Glomerular endothelial cell (primary cell): ENCODE measurements at places on chromosomes 4 and X.

DNA sequence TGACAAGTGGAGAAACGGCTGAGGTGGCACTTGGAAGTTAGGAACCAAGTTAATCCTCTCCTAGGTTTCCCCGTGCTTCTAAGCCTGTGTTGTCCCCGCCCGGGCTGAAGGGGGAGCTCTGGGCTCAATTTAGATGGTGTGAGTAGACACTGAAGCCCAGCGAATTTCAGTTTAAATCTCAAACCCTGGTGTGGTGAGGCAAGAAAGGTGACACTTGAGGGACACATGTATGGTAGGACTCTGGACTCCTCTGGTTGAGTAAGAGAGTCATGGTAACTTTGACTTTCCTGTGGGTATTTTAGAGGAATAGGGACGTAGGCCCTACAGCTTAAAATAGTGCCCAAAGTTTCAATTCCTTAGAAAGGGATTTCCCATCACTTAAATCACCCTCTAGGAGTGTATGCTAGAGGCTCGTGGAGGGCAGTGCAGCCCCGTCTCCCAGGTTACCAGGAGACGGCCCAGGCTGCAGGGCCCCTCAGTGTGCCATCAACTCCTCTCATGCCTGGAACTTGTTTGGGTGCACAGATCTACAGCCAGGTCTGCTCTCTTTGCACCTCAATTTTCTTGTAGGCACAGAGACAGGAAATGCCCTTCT, 24.0 kb downstream of the HAND2 start:
- DNase-seq, result no peak

- DNase-seq, result no peak
Measured at GRCh38 chr4:163070023-163070422, 96.7 kb downstream of the NAF1 start.

- no peak for DNase-seq
Measured at GRCh38 chrX:41634284-41634683, 54.5 kb upstream of the GPR34 start.

DNA sequence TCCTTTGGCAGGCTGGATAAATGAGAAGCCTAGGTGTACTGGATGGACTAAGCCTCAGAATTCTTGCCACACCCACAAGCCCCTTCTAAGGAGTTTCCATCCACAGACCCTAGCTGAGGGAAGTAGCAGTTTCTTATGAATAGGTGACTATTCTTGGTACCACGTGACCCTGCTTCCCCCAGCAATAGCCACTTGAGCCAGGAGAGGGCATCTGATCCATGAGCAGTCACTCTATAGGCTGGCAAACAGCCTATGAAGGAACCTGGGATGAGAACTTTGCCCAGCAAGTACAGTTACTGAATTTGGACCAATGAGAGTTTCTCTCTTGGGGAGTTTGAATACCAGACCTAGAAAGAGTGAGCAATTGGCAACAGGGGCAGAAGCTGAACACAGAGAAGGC, 84.0 kb downstream of the RTL9 start:
- no peak for DNase-seq

DNA sequence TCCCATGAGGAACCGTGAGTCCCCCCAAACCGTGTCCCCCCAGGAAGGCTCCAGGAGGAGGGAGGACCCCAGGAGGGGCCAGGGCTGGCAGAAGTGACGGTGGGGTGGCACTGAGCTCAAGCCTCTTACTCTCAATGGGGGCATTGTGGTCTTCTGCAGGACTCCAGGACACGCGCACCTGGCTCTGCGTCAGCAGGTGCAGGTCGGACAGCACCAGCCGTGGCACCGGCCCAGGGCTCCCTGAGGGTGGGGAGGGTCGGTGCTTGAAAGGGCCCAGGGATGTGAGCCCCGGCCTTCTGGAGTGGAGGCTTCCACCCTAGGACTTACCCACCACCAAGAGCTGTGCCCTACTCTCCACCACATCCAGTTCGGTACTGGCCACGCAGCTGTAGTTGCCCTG, 18.3 kb downstream of the L1CAM start:
- DNase-seq, result no peak

DNA sequence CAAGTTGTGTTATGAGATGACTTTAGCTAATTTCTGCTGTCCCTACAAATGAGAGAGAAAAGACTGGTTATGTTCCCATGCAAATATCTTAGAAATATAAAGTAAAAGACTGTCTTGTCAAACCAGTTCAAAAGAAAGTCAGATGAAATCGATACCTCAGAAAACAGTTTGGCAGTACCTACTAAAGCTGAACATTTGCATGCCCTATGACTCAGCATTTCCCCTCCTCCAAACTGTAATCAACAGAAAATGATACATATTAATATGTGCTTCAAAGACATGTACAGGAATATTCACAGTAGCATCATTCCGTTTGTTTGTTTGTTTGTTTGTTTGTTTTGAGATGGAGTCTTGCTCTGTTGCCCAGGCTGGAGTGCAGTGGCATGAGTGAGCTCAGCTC, 90.3 kb downstream of the ARX start:
- no peak for DNase-seq

DNA sequence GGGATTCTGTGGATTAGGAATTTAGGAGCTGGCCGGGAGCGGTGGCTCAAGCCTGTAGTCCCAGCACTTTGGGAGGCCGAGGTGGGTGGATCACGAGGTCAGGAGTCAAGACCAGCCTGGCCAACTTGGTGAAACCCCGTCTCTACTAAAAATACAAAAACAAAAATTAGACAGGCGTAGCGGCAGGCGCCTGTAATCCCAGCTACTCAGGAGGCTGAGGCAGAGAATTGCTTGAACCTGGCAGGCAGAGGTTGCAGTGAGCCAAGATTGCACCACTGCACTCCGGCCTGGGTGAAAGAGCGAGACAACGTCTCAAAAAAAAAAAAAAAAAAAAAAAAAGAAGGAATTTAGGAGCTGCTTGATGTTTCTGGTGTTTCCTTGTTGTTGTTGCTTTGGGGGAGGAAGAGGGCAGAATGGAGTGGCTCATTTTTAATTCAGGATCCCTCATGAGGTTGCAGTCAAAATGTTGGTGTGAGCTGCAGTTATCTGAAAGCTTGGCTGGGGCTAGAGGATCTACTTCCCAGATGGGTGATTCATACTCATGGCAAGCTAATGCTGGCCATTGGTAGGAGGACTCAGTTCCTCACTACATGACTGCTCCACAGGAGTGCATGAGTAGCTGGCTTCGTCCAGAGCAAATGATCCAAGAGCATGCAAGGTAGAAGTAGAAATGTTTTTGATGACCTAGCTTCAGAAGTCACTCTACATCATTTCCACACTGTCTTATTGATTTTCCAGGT, 26.5 kb upstream of the JADE1 start:
- no peak for DNase-seq

GRCh38 chrX:2901367-2902036, 27.6 kb downstream of the ARSD start:
- DNase-seq, result no peak

GRCh38 chr4:113996599-113997177, 17.2 kb upstream of the ARSJ start:
- DNase-seq, result no peak

GRCh38 chrX:40003428-40004245, 94.1 kb downstream of the BCOR start:
- DNase-seq, result no peak

DNA sequence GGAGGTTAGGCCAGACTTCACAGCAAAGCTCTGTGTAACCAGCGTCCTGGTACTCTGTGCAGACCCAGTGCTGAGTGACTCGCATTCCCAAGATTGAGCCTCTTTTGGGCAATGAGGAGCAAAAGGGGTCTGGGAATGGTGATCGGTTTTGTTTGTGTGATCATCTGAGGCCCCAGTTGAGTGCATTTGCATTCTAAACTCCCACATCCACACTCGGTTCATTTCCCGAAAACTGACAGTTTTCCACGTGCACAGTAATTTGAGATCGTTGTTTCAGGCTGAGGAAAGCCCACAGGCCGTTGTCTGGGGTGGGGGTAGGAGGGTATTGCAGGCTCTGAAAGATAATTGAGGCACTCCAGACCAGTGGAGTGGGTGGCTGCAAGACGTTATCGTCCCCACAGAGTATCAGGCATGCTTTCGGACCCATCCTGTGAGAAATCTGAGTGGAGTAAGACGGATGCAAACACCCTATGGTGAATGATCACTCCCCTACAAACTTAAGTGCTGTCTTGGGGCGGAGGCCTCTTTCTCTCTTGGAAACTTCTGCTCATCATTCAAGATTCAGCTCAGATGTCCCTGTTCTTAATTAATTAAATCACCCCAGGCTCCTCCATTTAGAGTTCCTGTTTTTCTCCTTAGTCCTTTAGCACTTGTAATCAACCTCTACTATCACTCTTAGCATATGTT, 96.1 kb downstream of the AFF1 start:
- DNase-seq, result no peak

- DNase-seq, result no peak
Measured at GRCh38 chr4:46274717-46275116, 115.2 kb downstream of the GABRA2 start.

- no peak for DNase-seq
Measured at GRCh38 chrX:74536152-74536831, 78.1 kb downstream of the RLIM start.

GRCh38 chr4:99382745-99383360, 30.3 kb upstream of the ADH1C start:
- no peak for DNase-seq

DNA sequence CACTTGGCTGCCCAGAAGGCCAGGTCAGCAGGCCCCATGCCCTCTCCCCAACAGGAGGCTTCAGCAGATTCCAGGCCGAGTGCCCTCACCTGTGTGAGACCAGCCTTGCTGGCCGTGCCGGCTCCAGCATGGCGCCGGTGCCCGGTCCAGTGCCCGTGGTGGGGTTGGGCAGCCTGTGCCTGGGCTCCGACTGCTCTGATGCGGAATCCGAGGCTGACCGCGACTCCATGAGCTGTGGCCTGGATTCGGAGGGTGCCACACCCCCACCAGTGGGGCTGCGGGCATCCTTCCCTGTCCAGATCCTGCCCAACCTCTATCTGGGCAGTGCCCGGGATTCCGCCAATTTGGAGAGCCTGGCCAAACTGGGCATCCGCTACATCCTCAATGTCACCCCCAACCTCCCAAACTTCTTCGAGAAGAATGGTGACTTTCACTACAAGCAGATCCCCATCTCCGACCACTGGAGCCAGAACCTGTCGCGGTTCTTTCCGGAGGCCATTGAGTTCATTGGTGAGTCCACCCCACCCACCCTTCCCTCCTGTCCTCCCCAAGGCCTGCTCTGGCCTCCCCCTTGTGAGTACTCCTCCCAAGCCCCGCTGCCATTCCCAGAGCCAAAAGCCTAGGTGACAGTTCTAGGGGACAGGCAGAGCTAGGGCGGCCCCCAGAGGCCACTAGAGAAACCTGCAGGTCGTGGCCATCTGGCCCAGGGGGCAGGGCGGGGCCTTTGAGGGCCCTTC, 2.3 kb downstream of the DUSP9 start:
- no peak for DNase-seq

DNA sequence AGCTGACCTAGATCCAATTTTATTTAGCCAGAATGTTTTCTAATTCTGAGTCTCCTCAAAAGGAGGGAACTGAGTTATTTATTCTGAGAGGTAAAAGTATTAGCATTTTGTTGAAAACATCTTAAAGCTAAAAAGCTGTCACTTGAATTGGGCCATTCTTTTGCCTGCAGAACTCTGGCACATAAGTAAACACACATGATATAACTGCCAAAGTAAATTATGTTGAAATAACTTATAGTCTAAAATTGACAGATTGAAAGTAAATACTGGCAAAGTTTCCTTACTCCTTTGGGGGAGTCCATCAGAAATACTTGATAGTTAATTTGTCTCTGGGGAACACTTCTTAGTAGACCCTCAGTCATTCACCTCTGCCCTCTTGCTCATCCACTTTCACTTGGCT, 38.3 kb upstream of the SLC25A4 start:
- no peak for DNase-seq

DNA sequence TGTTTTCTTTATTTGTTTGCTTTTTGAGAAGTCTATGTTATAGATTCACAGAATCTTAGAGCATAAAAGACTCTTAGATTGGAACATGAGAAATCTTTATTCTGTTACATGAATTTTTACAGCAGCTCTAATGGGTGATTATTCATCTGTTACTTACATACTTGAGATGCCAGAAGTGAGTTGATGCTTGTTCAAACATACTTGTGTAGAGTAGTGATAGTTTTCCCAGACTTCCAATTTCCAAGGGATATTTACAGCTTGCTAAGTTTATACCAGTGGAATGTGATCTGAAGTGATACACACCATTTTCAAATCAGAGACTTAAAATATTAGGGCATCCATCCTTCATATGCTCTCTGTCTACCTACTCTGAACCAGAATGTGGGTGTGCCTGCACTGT, 252.9 kb upstream of the SMIM31 start:
- no peak for DNase-seq

DNA sequence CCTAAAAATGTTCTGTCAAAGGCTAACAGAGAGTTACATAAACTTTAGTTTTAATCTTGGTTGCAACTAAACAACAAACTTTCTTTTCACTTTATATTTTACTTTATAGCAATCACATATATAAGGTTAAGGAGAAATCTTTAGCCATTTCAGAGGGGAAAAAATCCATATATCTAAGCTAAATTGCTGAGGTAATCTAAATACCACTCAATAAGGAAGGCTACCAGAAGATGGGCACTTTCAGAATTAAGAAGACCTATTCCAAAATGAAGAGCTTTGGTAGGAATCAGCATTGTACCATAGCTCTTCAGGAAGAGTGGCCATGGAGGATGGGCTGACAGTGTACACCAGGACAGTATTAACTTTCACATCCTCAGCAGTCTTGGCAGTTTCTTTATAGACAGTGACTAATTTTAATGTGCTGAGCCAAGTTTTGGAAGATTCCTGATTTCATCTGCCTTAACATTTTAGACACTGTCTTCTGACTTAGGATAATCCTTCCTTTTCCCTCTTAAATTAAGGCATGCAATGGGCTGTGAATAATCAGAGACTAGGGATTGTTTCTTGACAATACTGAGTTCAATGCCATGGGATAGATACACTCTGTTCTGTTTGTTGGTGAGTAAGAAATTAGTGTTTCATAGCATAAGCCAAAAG, 7.1 kb downstream of the FAT4 start:
- DNase-seq, result no peak

DNA sequence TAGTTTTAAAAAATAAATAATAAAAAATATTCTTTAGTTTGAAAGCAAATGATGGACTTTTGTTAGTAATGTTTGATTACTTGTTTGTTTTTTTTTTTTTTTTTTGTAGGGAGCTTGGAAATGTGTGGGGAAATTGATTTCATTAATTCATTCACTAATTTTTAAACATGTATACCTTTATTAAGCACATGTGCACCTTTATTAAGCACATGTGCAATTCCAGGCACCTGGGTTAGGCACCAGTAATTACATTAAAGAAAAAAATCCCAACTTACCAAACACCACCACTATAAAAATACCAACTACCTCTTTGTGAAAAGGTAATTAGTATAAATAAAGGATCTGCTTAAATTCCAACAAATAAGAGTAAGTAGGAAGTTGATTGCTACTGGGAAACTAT, 9.5 kb downstream of the GUCY1B1 start:
- DNase-seq, result no peak

DNA sequence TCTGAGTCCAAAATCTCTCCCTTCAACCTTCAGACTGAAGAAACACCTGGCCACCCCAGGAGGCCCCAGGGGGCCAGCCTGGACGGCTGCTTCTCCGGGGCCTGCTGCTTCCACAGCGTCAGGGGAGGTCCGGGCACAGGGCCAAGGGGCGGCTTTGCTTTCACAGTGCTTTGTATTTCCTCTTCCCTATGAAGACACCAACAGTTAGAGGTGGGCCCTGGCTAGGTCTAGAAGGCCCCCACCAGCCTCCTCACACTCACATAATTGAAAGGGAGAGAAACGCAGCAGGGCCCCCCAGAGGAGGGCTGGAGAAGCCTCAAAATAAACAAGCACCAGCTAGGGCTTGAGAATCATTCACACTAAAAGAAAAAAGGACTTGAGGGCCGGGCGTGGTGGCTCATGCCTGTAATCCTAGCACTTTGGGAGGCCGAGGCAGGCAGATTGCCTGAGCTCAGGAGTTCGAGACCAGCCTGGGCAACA, 17.8 kb downstream of the SCD5 start:
- no peak for DNase-seq

- DNase-seq, result no peak
Measured at GRCh38 chr4:71402616-71403015, 63.8 kb downstream of the SLC4A4 start.
